ENCODE measurements at places on chromosomes 4 and X. TPM values are rescaled to one million over a fixed set of nuclear protein-coding genes. Genes with fewer than 3 reads are reported as not detected.

The FGFR3 gene
- 2.0 TPM for total RNA-seq

The SOWAHB gene
- not detected for total RNA-seq

The NEXMIF gene
- total RNA-seq: not detected

The SCML2 gene
- 30.2 TPM for total RNA-seq

The PNCK gene
- total RNA-seq: not detected

- no peak overlapping the region for H3K27ac ChIP-seq
- H3K4me1 ChIP-seq: no peaks in the 10 kb centered on the region
- no peaks in the 10 kb centered on the region for H3K27me3 ChIP-seq
- no peak for DNase-seq
- H3K4me3 ChIP-seq: no peak overlapping the region
These were observed 64.8 kb upstream of the NR0B1 start for GRCh38 chrX:30373951-30374350.

- no peak for DNase-seq
- no peak overlapping the region for H3K27ac ChIP-seq
- H3K4me1 ChIP-seq: no peaks in the 10 kb centered on the region
- no peaks in the 10 kb centered on the region for H3K36me3 ChIP-seq
- H3K4me3 ChIP-seq: no peak overlapping the region
These were observed 4.2 kb upstream of the ABCG2 start for GRCh38 chr4:88162626-88163025.

DNA sequence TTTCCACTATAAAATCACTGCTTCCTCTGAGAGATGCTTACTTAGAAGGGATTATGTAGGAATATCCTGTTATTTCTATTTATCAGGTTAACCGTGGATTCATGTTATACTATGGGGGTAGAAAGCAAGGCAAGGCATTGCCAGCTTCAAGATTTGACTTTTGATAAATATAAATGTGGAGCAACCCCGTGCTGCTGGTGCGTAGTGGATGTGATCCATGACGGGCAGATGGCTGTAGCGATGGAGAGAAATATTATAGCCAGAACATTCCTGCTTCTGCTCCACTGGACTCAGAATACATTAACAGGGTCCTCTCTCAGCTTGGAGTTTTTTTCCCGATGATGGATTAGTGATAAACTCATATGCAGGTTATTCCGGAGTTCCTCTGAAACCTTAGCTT lies 157.6 kb downstream of the TENM3 start:
- H3K27ac ChIP-seq: no peak overlapping the region
- no peaks in the 10 kb centered on the region for H3K27me3 ChIP-seq
- H3K4me3 ChIP-seq: no peak overlapping the region
- H3K4me1 ChIP-seq: no peaks in the 10 kb centered on the region
- DNase-seq: no peak
- H3K36me3 ChIP-seq: no peaks in the 10 kb centered on the region

DNA sequence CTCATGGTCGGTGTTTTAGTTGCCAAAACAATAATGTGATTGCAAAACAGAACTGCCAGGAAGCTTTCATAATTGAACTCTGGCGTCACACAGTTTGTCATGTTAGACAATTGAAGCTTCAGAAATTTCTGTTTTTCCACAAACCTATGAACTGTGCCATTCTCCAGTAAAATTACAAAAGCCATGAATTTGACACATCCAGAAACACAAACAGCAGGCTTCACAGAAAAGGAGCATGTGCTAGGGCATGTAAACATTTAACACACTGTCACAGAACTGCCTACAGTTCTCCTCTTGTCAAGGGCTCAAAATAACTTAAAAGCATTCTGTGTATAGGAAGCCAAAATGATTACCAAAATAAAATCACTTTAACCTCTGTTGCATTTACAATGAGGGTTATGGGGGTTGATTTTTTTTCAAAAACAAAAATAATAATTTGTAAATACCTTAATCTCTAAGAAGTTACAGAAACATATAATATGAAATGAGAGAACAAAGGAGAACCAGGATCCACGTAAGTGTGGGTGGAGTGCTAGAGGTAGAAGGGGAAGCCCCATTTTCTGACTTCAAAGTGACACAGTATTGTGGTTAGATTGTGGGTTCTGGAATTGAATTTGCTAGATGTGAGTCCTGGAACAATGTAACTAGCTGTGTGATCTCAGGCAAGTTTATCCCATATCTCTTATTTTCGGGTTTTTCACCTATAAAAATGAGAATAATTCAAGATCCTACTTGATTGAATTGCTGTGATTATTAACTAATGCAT lies 295.0 kb downstream of the CENPC start:
- H3K36me3 ChIP-seq: no peaks in the 10 kb centered on the region
- no peaks in the 10 kb centered on the region for H3K4me1 ChIP-seq
- H3K27ac ChIP-seq: no peak overlapping the region
- DNase-seq: no peak
- no peaks in the 10 kb centered on the region for H3K27me3 ChIP-seq

- H3K4me1 ChIP-seq: no peaks in the 10 kb centered on the region
- H3K4me3 ChIP-seq: no peak overlapping the region
- H3K27ac ChIP-seq: no peak overlapping the region
- no peaks in the 10 kb centered on the region for H3K27me3 ChIP-seq
- DNase-seq: no peak
- H3K36me3 ChIP-seq: no peaks in the 10 kb centered on the region
These were observed 24.2 kb downstream of the GPC4 start for GRCh38 chrX:133391111-133391510.

GRCh38 chrX:149540131-149540620 lies 636 bp upstream of the EOLA1 start:
- H3K27ac ChIP-seq: peak overlapping the region; percentile 85
- H3K4me3 ChIP-seq: peak overlapping the region; percentile 71
- peak; percentile 91 for DNase-seq
- H3K36me3 ChIP-seq: no peaks in the 10 kb centered on the region

DNA sequence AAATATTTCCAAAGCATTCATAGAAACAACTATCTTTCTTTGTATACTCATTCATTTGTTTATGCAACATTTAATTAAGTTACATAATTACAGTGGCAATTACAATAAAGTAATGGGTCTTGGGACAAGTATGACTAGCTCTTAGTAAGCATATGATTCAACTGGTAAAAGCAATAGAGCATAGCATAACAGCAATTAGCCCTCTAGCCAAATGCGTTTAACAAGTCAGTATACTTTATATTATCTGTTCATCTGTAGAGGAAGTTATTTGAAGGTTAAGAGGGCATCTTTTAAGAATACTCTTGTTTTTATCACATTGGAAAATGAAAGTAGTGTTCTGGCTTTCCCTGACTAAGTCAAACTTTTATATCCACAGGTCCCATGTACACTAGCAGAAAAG lies 198.1 kb upstream of the UGT8 start:
- no peak for DNase-seq
- no peak overlapping the region for H3K4me3 ChIP-seq
- H3K27ac ChIP-seq: no peak overlapping the region
- H3K27me3 ChIP-seq: no peaks in the 10 kb centered on the region
- H3K4me1 ChIP-seq: peaks cover 3% of the 10 kb centered on the region

GRCh38 chrX:108344216-108344615 lies 94.0 kb downstream of the COL4A6 start:
- DNase-seq: no peak
- H3K4me3 ChIP-seq: no peak overlapping the region
- no peaks in the 10 kb centered on the region for H3K4me1 ChIP-seq
- H3K27ac ChIP-seq: no peak overlapping the region
- H3K27me3 ChIP-seq: no peaks in the 10 kb centered on the region
- no peaks in the 10 kb centered on the region for H3K36me3 ChIP-seq

GRCh38 chrX:110086162-110086915 lies 83.4 kb downstream of the TMEM164 start:
- H3K27ac ChIP-seq: no peak overlapping the region
- no peaks in the 10 kb centered on the region for H3K27me3 ChIP-seq
